Cortex of kidney (tissue), 1 donor: ENCODE measurements at places on chromosomes 2 and 18.

DNA sequence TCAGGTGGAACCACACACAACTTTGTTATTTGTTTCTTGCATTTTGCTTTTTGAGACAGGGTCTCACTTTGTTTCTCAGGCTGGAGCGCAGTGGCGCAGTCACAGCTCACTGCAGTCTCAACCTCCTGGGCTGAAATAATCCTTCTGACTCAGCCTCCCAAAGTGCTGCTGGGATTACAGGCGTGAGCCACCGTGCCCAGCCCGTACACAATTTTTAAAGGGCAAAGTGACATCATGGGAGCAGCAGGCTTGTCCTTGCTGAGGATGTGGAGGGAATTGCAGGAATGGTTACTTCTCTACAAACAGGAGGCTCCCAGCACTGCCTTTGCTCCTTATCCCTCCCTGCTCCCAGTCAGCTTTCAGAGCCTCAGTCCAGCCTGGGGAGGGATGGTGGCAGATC lies 355.9 kb upstream of the KLHL29 start:
- DNase-seq = no peak

- no peak for DNase-seq
Observed at GRCh38 chr2:27152102-27152795, 3.4 kb downstream of the TCF23 start.

GRCh38 chr2:235847576-235847975 lies 320.6 kb downstream of the GBX2 start:
- DNase-seq = no peak

- DNase-seq = no peak
Observed at GRCh38 chr2:46042207-46042637, 255.0 kb upstream of the EPAS1 start.

GRCh38 chr2:234495251-234496054 lies 1.4 kb downstream of the ARL4C start:
- DNase-seq = no peak

DNA sequence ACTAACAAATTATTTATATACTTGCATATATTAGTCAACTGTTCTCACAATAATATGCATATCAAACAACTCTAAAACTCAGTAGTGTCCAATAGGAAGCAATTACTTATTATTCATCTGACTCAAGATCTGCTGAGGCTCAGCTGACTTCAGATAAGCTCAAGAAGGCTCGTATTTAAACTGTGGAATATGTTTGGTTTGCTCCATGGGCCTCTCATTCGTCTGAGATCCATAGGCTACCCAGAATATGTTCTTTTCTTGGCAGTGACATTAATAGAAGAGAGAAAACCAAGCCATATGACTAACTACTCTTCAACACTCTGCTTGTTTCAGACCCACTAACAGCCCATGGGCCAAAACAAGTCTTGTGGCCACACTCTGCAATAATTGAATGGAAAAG lies 107.7 kb upstream of the MAP2 start:
- no peak for DNase-seq

DNA sequence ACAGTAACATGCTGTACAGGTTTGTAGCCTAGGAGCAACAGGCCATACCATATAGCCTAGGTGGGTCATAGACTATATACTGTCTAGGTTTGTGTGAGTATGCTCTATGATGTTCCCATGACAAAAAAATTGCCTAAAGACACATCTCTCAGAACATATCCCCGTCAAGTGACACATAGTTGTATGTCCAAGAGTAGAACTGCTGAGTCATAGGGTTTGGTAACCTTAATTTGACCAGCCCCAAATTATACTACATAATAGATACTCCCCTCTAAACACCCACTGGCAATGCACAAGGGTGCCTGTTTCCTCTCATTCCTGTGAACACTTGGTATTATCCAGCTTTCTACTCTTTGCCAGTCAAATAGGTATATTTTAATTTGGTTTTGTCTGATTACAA lies 161.6 kb downstream of the LCLAT1 start:
- no peak for DNase-seq

DNA sequence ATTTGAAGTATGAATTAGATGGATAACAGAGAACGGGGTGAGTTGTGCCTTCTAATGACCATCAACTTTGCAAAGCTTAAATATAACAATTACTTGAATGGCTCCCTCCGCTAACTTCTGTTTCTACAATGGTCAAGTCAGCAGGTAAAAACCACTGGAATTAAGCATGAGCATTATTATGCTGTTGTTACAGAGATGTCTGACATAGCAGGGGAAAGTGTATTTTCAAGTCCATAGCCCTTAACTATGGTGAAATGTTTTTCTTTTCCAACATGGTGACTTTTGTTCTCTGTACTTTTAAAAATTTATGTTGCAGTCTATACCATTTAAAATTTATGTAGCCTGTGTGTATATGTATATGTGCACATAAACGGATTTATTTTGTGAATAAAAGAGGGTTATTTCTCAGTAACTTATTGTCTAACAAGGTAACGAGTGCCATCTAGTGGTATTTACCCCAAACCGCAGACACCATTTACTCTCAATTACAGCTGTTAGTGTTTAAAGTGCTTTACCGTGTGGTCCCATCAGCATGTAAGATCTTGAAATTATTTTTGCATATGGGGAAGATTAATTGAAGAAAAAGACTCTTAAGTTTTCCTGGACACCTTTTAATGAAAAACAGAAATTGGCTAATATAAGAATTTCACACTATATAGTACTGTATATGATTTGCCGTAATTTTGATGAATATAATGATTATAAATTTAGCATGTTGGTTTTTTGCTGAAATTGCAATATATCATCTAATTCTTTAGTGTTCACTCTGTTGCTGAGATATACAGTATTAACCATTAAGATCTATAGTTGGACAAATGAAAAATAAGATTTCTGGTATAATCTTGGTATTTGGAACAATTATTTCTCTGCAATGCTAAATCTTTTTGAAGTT lies 78.2 kb downstream of the UBE2E3 start:
- DNase-seq = no peak

- no peak for DNase-seq
Observed at GRCh38 chr2:179106342-179106675, 56.4 kb upstream of the CCDC141 start.

DNA sequence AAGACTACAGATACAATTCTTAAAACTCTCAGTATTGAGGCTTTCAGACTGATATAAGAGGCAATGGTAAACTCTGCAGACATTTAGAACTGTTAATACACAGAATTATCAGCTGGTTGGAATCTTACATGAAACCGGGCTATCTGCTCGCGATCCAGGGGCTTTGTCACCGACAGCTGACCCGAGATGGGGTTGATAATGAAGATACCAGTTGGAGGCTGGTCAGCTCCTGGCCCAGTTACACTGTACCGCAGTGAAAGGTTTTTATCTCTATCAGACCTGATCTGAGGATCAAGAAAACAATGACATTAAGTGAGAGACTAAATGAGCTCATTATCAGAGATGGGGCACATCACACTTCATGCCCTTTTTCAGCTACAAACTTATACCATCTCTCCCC lies 167.3 kb downstream of the CDH2 start:
- no peak for DNase-seq

DNA sequence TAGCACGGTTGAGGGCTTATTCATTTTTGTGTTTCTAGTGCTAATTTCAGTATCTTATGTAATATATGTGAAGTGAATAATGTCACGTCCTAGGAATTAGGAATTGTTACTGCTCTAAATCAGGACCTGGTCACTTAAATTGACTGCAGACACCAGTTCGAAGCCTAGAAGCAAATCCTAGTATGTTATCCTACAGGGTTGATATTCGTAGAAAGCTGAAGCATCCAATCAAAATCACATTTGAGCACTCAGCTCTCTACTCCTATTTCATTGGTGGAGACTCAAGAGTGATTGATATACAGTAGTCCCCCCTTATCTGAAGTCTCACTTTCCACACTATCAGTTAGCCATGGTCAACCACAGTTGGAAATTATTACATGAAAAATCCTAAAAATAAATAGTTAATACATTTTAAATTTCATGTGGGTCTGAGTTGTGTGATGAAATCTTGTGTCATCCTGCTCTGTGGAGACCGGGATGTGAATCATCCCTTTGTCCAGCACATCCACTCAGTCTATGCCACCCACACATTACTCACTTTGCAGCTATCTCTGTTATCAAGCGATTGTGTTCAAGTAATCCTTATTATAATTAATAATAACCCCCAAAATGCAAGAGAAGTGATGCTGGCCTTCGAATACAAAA lies 35.2 kb upstream of the SCN9A start:
- DNase-seq = no peak

GRCh38 chr2:15797231-15797938 lies 143.0 kb upstream of the MYCN start:
- no peak for DNase-seq

GRCh38 chr2:101036562-101036961 lies 34.5 kb downstream of the RPL31 start:
- DNase-seq = no peak

DNA sequence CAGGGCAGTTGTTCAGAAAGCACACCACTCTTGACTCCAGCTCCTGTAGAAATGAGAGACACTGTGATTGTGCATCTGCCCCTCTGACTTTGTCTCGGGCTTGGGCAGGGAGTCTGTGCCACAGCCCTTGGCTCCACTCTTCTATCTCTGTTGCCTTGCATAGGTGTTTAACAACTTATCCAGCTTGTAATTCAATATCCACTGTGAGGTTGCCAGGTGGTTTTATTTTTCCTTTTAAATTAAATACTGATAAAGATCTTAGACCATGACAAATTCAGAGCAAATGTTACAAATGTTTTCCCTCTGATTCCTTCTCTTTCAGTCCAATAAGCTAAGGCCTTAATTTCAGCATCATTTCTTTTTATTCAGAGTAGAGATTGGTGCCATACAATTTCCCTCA lies 421.7 kb downstream of the STK39 start:
- no peak for DNase-seq

DNA sequence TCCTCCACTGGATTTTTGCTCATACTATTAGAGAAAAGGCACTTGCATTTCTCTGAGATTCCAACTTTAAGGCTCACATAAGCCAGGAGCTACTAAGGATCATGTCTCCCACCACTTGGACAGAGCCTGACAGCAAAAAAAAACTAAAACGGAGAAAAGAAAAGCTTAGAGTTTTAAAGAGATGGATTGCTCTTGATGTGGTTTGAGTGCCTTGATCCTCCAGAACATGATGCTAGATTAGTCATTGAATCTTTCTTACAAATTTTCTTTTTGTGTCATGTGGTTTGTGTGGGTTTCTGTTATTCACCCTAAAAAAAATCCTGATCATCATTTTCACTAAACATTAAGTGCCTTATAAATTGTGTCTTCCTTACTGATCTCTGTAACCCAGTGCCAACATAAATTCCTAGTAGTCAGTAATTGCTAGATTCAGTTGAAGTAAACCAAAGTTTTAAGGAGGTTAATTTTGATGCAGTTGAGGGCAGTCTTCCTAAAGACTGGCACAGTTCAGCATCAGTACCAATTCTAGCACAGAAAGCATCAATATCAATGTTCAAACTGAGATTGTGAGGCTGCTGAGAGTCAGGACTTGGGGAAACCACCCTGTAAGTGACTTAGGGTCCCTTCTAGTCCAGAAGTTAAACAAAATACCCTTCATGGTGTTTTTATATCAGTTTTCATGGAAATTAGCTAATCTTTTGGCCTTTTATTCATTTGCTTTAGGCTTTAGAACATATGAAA lies 206.3 kb downstream of the RAD51AP2 start:
- DNase-seq = no peak

- DNase-seq = no peak
Observed at GRCh38 chr2:239531456-239532241, 130.8 kb upstream of the HDAC4 start.

GRCh38 chr2:25259737-25260124 lies 82.0 kb downstream of the DNMT3A start:
- no peak for DNase-seq

DNA sequence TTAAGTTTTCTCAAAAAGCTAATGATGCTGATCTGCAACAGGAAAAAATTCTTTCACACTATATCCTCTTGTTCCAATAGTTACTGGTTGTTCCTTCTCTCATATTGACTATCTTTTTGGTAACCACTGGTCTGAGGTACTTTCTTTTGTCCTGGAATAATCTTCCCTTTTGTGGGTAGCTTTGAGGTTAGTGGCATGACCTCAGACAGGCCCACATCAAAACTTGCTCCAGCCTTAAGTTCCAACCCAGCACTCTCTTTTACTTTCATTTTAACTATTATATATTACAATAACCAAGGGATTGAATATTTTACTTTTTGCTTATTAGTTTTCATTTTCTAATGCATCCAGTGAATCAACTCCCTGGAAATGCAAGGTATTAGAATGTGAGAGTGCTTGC lies 9.5 kb downstream of the REG1A start:
- no peak for DNase-seq

DNA sequence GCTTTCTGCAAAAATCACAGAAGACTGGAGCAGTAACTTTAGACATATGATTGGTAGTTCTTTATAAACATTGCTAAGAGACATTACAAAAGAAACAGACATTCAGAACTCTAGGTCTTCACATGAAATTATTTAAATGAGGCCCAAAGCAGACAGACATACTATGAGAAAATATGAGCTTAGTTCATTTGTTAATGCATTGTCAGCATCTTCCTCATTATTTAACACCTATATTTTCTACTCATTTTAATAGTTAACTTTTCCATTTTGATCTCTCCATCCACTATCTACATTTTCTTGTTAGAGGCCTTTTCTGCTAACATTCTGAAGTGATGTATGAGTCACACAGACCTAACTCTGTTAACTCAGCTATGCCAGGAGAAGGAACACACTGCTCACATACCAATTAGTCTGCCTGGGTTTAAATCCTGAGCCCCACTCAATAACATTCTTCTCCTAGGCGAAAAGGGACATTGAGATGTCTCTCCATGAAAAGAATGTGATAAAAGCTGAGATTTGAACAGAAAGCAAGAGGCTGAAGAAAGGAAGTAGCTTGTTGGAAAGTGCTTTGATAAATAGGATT lies 400.3 kb upstream of the PKDCC start:
- no peak for DNase-seq

DNA sequence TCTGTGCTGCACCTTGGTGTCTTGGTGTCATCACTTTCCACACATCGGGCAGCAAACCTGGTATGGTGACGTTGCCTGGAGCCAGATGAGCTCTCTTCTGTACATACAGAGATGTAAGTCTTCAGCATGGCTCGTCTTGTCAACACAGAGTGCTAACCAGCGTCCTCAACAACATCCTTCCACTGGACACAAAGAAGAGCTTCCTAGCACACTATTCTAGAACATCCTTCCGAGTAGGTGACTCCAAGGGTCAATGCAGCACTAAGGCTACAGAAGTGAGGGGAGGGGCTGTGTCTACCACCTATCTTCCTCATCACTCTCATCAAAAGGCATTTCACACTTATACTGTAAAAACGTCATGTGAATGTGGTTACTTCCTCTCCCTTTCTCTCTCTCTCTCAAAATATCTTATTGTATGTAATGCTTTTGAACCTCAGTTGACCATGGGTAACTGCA lies 108.1 kb upstream of the SLC1A4 start:
- no peak for DNase-seq
